ENCODE measurements at places on chromosomes 1 and 21. TPM values are rescaled to one million over a fixed set of nuclear protein-coding genes. Genes with fewer than 3 reads are reported as not detected.

DNA sequence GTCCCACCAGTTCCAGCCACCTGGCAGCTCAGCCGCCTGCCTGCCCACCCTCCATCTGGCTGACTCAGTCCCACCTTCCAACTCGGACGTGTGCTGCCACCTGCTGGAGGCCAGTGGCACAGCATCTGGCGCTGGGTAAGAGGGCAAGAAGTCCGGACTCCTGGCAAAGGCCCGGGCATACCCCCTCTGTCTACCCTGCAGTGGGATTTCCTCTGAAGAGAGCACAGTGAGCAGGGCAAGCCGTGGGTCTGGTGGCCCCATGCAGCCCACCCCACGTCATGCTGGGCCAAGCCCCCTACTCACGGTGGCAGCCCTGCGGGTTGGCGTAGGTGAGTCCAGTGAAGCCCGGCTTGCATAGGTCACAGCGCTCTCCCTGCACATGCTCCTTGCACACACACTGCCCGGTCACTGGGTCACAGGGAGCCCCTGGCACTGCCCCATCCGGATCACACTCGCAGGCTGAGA, 24.5 kb downstream of the LAMB3 start:
- peaks cover 43% of the 10 kb centered on the region for H3K4me1 ChIP-seq
- peaks cover 3% of the 10 kb centered on the region for H3K27me3 ChIP-seq
- no peak overlapping the region for H3K27ac ChIP-seq
- peak; percentile 95 for DNase-seq

DNA sequence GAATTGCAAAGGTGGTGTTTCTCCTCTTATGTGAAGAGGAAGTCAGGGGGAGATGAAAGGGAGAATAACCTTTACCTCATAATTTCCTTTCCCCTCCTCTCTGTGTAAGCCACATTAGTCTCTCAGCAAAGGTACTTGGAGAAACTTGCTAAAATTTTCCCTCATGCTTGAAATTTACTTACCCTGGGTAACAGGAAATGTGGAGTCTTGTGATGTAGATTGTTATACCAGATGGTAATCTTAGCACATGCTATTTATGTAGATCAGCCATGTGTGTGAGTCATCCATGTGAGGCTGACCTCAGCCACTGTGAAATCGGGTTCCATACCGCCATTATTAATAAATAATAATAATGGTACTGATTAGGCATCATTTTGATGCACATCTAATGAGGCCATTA, 128.4 kb downstream of the TGFB2 start:
- no peak overlapping the region for H3K4me3 ChIP-seq
- H3K36me3 ChIP-seq, result no peaks in the 10 kb centered on the region
- H3K27me3 ChIP-seq, result no peaks in the 10 kb centered on the region

- no peak for DNase-seq
- peaks cover 13% of the 10 kb centered on the region for H3K36me3 ChIP-seq
- H3K27ac ChIP-seq, result no peak overlapping the region
- H3K4me3 ChIP-seq, result no peak overlapping the region
- no peaks in the 10 kb centered on the region for H3K27me3 ChIP-seq
- H3K4me1 ChIP-seq, result peaks cover 32% of the 10 kb centered on the region
Measured at GRCh38 chr1:47834326-47834725, 162.9 kb downstream of the TRABD2B start.

GRCh38 chr1:118298397-118298796, 113.4 kb upstream of the SPAG17 start:
- no peaks in the 10 kb centered on the region for H3K27me3 ChIP-seq
- no peak overlapping the region for H3K27ac ChIP-seq
- no peak overlapping the region for H3K4me3 ChIP-seq
- DNase-seq, result no peak

ITGB2 gene
- 1.5 TPM for total RNA-seq
